ENCODE measurements at places on chromosomes 2 and 18.

DNA sequence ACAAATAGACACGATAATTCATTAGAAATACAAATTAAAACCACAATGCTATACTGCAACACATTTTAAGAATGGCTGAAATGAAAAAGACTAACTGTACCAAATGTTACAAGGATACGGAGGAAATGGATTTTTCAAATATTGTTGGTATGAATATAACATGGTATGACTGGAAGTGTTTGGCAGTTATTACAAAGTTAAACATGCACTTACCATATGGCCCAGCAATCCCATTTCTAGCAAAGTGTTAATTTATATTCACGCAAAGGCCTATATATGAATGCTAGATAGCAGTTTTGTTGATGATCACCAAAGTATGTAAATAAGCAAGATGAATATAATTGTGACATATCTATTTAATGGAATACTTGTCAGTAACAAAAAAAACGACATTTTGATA is 497.8 kb upstream of the FSIP2 start:
- no peak for DNase-seq

- DNase-seq = no peak
These were observed 2.5 kb downstream of the CRYGC start for GRCh38 chr2:208127090-208127489.

- no peak for DNase-seq
These were observed 29.5 kb upstream of the SP5 start for GRCh38 chr2:170685591-170685990.

DNA sequence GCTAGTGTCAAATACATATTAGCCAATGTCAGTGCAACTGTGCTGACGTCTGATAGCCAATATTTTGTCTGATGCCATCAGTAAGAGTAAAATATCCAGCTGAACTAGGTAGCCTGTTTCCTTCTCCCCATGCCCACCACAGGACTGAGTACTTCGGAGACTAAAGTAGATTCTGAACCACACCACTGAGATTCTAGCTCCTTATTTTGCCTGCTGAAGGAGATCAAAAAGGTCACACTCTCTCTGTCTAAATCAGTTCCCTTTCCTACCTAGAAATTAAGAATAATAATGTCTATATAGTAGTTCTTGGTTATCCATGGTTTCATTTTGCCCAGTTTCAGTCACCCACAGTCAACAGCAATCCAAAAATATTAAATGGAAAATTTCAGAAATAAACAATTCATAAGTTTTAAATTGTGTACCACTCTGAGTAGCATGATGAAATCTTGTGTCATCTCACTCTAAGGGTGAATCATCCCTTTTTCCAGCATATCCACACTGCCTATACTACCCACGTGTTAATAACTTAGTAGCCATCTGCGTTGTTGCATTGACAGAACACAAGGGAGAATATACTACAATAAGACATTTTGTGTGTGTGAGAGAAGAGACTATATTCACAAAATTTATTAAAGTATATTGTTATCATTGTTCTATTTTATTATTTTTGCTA is 1043.3 kb upstream of the PIK3C3 start:
- DNase-seq = no peak

- DNase-seq = no peak
These were observed 1.7 kb downstream of the IL1RL1 start for GRCh38 chr2:102313025-102313424.

DNA sequence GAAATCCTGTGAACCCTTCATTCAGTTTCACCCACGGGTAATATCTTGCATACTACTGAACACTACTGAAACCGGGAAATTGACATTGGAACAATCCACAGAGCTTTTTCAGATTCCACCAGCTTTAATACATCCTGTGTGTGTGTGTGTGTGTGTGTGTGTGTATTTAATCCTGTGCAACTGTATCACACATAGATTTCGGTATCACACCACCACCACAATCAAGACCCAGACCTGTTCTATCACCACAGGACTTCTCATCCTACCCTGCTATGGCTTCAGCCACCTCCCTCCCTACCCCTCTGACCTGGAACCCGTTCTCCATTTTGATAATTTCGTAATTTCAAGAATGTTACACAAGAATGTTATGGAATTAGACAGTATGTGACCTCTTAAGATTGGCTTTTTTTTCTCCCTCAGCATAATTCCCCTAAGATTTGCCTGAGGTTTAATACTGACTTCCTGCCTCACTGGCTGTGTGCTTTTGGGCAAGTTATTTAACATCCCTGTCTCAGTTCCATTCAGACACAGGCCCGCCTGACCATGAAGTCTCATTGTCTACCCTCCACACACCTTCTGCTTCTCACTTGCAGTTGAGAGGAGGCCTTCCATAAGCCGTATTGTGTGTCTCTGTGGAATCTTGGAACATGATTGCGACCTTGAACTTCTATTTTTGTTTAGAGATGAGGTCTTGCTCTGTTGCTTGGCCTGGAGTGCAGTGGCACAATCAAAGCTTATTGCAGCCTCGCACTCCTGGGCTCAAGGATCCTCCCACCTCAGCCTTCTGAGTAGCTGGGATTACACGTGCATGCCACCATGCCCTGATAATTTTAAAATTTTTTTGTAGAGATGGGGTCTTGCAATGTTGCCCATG is 14.4 kb upstream of the TMEM131 start:
- no peak for DNase-seq

- no peak for DNase-seq
These were observed 68.1 kb downstream of the DNER start for GRCh38 chr2:229646186-229646723.

- no peak for DNase-seq
These were observed 304.6 kb upstream of the CXCR4 start for GRCh38 chr2:136422512-136422911.

GRCh38 chr2:65264821-65265670 is 37.4 kb downstream of the ACTR2 start:
- no peak for DNase-seq

DNA sequence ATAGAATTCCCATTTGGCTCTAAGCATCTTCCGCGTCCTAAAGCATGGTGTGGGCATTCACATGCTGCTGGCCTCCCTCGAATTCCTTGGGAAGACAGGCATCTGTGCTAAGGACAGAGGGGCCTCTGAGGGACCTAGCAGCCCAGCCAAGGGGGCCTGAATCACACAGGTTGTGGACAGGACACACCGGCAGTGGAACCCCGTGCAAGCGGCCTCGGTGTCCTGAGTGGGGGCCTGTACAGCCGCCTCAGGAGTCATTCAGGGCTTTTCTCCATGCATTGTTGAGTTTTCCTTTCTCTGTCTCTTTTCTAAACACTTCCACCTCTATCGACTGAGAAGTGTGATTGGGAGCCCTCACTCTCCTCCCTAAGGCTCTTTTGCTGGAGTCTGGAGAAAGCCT is 44.3 kb upstream of the SMIM21 start:
- DNase-seq = no peak

DNA sequence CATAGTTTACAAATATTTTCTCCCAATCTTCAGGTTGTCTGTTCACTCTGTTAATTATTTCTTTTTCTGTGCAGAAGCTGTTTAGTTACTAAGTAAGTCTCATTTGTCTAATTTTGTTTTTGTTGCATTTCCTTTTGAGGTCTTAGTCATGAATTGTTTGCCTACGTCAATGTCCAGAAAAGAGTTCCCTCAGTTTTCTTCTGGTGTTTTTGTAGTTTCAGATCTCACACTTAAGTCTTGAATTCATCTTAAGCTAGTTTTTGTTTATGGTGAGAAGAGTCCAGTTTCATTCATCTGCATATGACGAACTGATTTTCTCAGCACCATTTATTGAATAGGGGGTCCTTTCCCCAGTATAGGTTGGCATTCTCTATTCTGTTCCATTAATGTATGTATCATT is 1252.2 kb upstream of the TMEFF2 start:
- DNase-seq = no peak

DNA sequence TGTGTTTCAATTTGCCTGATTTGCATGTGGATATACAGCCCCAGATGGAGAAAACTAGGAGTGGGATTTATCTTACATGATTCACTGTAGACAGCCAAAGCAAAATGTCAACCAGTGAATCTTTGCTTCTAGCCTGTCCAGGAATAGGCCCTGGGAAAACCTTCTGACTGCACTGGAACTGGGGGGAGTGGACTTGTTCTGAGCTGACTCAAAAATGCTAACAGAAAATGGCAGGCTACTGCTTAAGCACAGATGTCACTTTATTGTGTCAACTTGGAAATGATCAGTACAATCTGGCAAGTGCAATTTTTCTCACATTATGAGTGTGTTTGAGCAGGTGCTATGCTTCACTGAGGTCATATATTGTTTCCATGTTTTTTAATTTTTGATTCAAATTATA is 593.7 kb downstream of the NRXN1 start:
- no peak for DNase-seq

- DNase-seq = no peak
These were observed 221.9 kb upstream of the RBBP8 start for GRCh38 chr18:22711192-22711685.

- DNase-seq = no peak
These were observed 98.6 kb downstream of the AGAP1 start for GRCh38 chr2:235592430-235592829.

- DNase-seq = no peak
These were observed 102.5 kb downstream of the FIGN start for GRCh38 chr2:163633291-163633690.

DNA sequence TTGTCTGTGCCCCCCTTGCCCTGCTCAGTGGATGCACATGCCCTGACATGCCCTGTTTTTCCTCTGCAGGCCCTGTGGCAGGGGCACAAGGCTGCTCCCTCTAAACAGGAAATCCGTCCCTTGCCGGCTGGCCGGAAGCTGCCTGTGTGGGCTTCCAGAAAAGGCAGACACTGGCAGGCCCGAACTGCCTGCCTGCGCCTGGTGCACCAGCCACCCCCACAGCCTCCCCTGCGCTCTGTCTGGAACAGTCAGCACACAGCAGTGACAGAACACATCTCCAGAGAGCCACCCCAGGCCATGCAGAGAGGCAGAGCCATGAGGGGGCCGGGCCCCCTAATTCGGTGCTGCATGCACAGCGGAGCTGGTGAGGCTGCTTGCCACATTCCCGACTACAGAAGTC is 33.5 kb downstream of the LOXHD1 start:
- DNase-seq = no peak

DNA sequence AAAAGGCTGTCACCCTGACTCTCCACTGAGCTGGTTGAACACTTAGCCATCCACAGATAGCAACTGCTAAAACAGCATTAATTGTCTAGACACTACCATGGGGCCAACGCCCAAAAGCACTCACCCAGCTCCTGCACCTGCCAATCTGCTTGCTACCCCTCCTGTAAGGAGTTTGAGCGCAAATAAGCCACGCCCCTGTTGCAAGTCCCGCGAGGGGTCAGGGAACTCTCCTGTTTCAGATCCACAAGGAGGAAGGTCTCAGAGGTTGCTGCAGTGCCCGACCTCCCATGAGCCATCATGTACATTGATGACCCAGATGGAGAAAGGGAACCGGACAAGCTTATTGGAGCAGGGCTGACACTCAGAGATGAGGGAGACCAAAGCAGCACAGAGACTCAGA is 106.8 kb downstream of the ZNF516 start:
- DNase-seq = no peak

GRCh38 chr2:190184460-190184859 is 121.9 kb upstream of the MSTN start:
- no peak for DNase-seq

DNA sequence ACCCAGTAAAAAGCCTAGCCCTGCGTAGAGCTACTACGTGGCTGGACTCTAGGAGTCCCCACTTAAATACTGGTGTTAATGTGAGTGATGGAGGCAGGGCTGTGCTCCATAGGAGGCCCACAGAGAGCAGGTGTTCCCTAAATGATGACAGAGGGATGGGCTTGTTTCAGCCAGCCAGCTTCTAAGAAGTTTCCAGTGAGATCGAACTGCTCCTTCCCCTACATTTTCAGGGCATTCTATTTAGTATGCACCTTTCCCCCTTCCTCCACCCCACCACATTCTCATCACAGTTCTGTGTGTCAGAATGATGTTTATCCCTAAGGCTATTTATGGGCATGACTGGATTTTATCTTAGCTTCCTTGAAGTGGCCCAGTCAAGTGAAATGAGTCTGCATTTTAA is 213.0 kb downstream of the TRIB2 start:
- no peak for DNase-seq

GRCh38 chr2:68594041-68594440 is 49.3 kb upstream of the PROKR1 start:
- DNase-seq = no peak

DNA sequence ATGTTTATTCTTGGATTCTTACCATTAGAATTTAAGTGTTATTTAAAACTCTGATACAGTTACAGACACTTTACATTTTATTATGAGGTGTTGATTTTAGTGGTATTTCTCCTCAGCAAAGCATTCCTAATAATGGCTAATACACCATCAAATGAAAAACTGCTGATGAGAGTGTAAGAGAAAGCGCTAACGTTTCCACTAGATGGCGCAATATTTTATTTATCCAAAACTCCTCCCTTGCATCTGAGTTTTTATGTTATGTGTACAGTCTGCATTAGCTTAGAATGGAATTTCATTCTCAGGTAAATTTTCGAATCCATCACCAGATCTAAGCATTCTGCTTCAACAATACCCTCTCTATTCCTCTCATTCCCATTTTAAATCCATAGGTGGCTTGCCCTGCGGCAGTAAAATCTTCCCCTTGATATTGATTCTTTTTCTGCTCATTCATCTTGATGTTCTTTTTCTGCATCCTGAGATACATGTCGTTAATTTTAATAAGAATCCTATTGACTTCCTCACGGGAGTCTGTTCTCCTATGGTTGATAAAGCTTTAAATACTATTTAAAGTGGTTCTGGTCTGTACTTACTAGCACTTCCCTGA is 53.9 kb downstream of the PRKRA start:
- DNase-seq = no peak

DNA sequence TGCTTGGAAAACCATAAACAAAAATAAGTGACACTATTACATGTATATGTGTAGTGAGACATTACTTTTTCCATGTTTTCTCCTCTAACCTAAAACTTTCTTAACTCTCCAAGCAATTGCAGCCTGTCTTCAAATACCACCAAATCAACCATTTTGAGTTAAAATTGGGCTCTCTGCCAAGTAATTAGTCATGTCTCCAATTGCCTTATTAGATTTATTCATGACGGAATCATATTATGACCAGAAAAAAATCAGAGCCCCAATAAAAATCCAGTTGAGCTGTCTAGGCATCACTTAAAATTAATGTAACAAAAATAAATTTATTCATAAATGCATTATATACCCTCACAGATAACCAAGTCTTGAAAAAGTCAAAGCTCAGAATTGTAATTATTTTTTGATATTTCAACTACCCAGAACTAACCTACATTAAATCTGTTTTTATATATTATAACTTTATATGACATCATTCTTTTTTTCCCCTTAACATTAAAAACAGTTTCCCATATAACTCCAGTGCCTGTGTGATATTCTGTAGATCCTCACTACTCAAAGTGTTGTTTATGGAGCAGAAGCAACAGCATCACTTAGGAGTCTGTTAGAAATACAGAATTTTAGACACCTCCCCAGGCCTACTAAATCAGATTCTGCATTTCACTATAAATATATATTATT is 157.0 kb downstream of the ERBB4 start:
- no peak for DNase-seq

DNA sequence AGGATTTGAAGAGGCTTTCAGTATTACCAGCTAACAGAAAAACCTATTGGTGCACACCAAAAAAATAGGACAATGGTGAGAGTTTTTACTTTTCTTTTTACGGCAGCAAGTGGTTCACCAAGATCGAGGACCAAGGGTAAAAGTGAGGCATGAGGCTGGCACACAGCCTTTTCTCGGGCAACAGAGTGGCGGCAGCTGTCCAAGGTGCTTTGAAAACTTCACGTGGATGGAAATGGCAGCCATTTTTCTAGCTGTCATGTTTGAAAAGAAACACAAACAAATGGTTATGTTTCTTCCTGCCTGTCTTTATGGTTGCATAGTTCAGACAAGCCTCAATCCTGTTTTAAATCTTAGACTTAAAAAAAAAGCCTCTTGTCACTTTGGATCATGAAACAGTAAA is 812.5 kb upstream of the CHAC2 start:
- DNase-seq = no peak
